ENCODE measurements at places on chromosomes 13 and 19.

- peak; percentile 76 for DNase-seq
Observed at GRCh38 chr19:49097453-49098288, 12.4 kb downstream of the SNRNP70 start.

- DNase-seq, result no peak
Observed at GRCh38 chr19:10228393-10228792, 2.7 kb downstream of the S1PR2 start.

GRCh38 chr13:49594576-49594975, 9.2 kb upstream of the RCBTB1 start:
- DNase-seq, result no peak

GRCh38 chr13:113005076-113005865, 36.3 kb downstream of the MCF2L start:
- DNase-seq, result no peak

GRCh38 chr13:110466266-110466915, 95.1 kb downstream of the RAB20 start:
- no peak for DNase-seq

DNA sequence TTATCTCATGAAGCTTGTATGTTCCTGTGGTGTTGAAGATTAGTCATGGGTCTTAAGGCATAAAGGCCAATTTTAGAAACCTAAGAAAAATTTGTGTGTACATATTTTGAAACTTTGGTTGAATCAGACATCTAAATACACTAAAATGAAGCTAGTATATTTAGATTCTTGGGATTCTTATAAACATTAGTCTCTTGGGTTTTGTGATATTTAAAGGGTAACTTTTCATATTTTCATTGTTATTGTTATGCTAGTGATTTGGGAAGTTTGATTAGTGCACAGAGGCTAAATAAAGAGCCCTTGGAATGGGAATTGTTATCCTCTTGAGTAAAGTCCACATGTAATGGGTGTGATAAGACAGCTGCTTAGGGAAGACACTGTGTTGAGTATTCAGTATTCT, 24.5 kb downstream of the UBA2 start:
- no peak for DNase-seq

- no peak for DNase-seq
Observed at GRCh38 chr13:98706446-98707110, 45.9 kb downstream of the SLC15A1 start.

DNA sequence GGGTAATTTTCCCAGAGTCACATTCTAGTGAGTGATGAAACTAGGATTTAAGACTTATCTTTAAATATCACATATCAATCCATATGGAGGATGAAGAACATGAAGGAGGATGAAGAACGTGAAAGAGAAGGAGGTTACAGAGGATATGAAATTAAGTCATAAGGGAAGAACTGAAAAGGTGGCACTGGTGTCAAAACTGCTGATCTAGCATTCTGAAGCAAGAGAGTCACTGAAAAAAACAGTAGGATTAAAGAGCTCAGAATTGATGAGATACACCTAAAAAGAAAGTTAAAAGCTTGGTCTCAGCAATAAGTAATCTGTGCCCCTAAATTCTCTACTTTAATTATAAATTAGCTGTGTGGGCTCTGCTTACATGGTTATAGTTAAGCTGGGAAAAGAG, 156.5 kb downstream of the KCTD12 start:
- DNase-seq, result no peak

- DNase-seq, result no peak
Observed at GRCh38 chr19:16144216-16144581, 714 bp downstream of the HSH2D start.

DNA sequence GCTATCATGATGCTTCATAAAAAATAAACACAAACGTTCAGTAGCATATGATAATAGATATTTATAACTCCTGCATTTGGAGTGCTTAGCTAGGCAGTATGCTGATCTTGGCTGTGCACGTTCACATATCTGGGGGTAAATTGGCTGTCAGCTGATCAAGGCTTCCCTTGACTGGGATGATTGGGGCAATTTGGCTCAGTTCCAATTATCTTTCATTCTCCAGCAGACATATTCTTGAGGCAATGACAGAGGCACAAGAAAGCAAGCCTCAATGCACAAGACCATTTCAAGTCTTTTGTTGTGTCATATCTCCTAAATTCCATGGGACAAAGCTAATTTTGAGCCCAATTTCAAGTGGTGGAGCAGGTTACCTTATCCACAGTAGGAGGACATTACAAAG, 142.0 kb downstream of the DLEU7 start:
- DNase-seq, result no peak

DNA sequence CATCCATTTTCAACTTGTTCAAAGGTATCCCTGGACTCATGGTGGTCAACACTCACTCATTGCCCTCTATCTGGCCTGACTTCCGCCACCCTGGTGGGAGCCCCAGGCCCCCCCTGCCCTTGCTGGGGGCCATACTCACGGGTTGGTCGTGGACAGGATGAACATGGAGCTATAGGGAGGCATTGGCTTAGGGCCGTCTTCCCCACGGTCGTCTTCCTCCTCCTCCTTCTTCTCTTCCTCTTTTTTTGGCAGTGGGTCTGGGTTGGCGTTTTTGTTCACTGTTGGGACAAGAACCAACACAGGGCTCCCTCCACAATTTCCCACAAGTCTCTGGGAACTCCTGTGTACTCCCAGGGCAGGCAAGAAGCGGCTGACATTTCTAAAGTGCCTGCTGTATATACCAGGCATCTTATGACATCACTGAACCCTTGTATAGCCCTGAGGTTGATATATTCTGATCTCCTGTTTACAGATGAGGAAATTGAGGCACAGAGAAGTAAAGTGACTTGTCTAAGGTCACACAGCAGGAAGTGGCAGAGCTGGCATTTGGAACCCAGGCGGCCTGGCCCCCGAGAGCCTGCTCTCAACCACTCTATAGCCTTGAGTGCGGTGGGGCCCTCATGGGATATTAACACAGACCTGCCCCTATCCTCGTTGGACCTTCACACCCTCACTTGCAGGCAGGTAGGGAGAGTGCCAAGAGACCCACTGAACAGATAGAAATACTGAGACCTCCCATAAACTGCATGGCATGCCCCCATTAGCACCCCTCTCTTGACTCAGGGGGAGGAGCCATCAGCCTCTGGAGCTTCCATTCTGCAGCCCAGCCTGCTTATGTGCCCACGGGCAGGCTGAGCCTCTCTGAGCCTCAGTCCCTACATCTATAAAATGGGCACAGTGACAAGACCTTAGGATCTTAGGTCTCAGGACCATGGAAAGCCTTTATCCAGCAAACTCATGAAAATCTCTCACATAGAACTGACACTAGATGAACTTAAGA, 135.0 kb downstream of the IER2 start:
- DNase-seq, result no peak

DNA sequence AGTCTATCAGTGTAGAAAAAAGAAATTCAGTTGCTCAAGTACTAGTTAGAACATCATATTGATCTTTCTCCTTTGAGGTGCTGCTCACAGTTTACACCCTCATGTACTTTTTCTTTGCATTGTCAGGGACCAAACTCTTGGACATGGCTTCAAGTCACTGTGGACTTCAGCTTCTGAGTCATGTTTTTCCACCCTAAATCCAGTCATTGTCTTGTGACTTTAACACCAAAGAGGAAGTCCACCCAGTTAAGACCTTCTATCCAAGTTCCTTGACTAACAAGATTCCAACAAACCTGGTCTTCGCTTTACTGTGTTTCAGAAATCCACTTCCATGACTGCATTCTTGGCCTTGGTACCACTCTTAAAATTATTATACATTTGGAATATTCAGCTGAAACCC, 206.7 kb upstream of the ARGLU1 start:
- no peak for DNase-seq

DNA sequence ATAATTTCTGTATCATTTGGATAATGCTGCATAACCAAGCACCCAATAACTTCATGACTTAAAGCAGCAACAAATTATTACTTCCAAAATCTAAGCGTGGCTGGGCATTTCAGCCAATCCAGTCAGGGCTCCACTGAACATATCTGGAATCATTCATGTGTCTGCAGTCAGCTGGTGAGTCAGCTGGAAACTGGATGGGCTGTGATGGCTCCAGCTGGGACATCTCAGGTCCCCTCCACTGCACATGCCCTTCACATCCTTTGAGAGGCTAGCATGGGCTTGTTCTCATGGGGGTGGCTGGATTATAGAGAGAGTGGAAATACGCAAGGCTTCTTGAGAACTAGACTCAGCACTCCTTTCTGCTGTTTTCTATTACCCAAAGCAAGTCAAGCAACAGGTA, 961.9 kb downstream of the DIAPH3 start:
- DNase-seq, result no peak

GRCh38 chr13:93709506-93710244, 483.1 kb downstream of the GPC6 start:
- DNase-seq, result no peak

GRCh38 chr13:24161010-24161775, 673 bp downstream of the SPATA13 start:
- peak; percentile 28 for DNase-seq

- no peak for DNase-seq
Observed at GRCh38 chr13:24338721-24339120, 29.3 kb downstream of the C1QTNF9 start.

GRCh38 chr13:29418026-29418425, 177.5 kb downstream of the SLC7A1 start:
- DNase-seq, result no peak

DNA sequence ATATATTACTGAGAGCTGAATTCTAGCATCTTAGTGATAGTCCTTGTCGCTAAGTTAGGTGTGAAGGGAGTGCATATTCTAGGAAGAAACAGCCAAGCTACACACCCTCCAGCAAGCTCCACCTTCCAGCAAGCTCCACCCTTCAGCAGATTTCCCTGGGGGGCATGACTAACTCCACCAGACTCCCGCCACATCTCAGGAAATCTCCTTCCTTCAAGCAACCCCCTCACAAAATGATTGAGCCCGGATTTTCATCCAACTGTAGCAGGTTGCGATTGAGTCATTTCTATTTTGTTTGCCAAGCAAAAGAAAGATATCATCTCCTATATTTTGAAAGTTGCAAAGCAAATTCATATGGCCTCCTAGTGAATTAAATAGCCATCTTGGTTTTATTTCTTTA, 162.1 kb upstream of the TMTC4 start:
- no peak for DNase-seq

- DNase-seq, result no peak
Observed at GRCh38 chr19:7083076-7083956, 13.8 kb downstream of the ZNF557 start.

DNA sequence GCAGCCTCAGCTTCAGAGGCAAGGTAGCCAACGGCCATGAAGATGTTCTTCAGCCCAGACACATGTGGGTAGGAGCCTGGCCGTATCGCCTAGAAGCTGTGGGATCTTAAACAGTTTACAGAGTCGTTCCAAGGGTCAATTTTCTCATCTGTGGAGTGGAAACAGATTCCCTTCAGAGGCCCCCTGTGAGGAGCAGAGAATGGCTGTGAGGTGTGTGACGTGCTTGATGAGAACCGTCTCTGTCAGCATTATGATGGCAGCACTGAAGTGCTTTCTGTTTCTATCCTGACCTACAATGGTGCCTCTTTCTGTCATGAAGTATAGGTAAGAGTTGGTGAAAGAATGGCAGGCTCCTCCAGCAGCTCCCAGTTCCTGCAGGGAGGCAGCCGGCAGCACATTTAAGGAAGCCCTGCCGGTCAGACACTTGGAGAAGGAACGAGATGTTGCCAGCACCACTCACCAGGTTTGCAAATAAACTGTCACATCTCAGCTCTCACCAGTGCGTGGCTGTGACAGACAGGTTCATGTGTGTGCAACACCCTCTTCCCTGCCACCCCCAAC, 277.3 kb downstream of the FOXO1 start:
- peak; percentile 52 for DNase-seq

DNA sequence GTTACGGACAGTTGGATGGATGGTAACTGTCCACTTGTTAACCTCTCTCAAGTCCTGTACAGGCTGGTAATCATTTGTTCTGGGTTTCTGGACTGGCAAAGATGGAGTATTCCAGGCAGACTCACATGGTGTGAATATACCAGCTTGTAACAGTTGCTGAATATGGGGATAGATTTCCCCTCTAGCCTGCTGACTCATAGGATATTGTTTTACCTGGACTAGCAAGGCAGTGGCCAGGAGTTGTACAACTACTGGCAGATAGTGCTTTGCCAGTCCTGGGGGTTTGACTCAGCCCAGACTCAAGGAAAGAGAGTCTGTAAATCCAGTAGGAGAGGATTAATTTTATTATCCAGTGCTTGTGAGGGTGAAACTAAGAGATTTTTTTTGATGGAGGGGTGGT, 74.0 kb downstream of the ZNF100 start:
- DNase-seq, result no peak

- DNase-seq, result peak; percentile 94
Observed at GRCh38 chr13:45367358-45367757, 26.4 kb upstream of the TPT1 start.

GRCh38 chr19:37468961-37469777, at the start of gene ZNF570:
Gene ZNF570, plus strand, starts transcription at chr19:37469356. Its CDS starts 999 bp downstream, at chr19:37470355.
- DNase-seq, result peak; percentile 89

DNA sequence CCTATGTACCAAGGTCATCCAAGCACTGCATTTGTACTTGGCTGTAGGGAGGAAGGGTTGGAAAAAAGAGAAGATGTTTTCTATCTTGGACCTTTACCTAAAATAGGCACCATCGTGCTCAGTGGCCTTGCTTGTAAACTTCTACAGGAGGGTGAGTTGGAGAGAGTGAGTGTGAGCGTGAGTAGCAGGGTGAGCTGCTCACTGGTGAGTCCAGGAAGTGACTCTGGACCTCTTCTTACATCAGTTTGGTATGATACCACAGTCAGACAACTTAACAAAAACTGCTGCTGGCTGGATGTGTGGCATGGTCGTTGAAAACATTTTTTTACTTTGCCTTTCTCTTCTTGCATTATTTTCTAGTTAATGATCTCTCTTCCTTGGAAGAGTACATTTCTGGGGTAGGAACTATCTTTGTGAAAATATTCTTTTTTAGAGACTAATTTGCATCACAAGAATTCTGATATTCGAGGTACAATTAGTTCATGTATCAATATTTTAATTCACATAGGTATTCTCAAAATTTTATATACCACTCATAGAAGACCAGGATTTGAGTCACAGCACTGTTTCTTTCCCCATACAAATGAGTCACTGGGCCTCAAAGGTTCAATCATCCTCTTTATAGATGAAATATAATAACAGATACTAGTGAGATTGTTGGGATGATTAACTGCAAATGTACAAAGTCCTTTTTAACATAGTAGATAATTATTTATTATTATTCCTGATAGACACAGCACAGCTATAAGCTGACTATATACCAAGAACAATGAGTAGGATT, 651 bp downstream of the SERPINE3 start:
- DNase-seq, result no peak

DNA sequence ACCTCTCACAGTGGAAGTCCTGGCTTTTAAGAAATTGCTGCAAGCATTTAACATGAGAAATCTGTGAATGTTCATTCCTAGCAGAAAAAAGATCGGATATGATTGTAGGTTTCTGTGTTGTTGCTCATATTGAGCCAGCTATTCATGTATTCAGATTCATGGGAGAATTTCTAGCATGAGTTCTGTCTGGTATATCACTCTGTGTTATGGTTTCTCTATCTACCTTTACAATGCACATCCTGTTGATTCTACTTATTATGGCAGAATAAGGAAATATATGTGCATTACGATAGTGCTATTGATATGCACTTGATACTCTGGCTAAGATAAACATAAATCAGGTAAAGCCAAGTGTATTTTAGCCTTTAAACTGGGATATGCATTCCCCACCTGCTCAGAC, 138.2 kb downstream of the KCNRG start:
- DNase-seq, result no peak

GRCh38 chr19:45250216-45250831, 747 bp upstream of the MARK4 start:
- DNase-seq, result no peak

- no peak for DNase-seq
Observed at GRCh38 chr19:5070930-5071329, 102.0 kb downstream of the KDM4B start.

- no peak for DNase-seq
Observed at GRCh38 chr13:99279637-99280036, 21.5 kb upstream of the GPR18 start.

GRCh38 chr13:38530492-38530891, 156.4 kb upstream of the FREM2 start:
- DNase-seq, result no peak
